ENCODE measurements at places on chromosomes 12 and 14.

GRCh38 chr12:87661786-87662377 lies 367.3 kb downstream of the C12orf50 start:
- no peak for DNase-seq

- DNase-seq, result no peak
These were observed at the start of gene SYT1 for GRCh38 chr12:78864403-78864869. SYT1 (plus strand) TSS chr12:78864774.

- no peak for DNase-seq
These were observed 62.8 kb upstream of the GPATCH2L start for GRCh38 chr14:76088771-76089571.

GRCh38 chr12:42360747-42361403 lies 34.9 kb downstream of the PPHLN1 start:
- DNase-seq, result peak; percentile 42

- DNase-seq, result peak; percentile 62
These were observed 3.0 kb upstream of the FNTB start for GRCh38 chr14:64983439-64984310.

DNA sequence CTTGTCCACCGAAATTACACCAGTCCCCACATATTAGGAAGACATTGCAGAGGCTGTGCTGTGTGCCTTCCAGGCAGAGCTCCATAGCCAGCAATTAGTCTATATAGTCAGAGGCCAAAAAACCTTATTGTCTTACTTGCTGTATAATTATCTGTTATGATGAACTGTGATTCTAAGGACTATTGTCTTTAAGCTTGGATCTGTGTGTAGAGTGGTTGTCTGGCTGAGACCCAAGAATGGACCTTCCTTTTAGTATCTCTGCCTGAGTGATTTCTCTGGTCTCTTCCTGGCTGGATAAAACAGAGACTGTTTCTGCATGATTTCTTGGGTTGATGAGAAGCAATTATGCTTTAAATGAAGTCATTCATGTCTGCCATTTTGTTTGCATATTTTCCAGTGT lies 465.3 kb downstream of the PRKD1 start:
- no peak for DNase-seq

DNA sequence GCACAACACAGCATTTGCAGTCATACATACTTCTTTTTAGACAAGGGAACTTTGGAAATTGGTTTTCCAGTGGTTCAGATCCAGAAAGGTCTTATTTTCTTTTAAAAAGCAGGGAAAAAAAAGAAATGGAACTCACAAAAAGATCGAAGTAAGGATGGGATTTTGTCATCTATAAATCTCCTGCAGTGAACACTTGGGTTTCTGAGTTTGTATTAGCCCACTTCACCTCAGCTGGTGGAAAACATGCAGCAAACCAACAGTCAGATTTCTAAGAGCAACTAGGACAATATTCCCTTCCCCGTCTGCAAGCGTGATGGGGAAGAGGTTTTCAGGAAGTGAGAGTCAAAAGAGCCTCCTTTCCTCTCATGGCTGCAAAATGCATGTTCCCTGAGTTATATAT lies 4.6 kb downstream of the MYF5 start:
- no peak for DNase-seq

DNA sequence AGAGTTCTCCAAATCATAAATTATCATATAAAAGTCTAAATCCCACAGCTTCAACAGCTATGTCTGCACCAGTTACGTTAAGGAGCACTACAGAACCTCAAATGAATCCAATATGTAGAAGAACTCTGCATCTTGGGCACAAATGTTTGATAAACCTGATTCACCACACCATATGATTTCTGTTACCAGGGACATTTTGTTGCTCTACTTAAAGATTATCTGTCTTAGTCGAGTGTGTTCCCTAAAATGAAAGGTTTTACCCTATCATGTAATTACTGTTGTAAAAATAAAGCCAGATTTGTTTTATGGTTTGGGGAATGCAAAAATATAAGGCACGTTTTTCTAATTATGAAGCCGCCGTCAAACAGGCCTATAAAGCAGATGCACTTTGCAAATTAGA lies 363.1 kb downstream of the EGLN3 start:
- DNase-seq, result no peak

DNA sequence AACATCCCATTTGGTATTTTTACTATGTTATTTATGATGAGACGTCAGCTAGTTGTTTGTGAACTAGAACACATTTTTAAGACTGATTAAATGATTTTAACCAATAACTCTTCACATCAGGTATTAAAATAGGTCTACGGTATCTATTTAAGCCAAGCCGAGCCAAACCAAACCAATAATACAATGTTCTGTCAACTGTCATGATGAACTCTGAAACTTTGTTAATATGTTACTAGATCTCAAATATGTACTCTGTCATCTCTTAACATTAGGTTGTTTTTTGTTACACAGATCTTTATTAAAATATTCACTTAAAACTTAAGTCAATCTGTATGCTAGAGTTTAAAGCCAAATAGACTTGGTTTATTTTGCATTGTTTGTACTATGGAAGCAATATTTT lies 1.0 kb downstream of the ART4 start:
- no peak for DNase-seq

GRCh38 chr14:22553445-22553844 lies 35.6 kb downstream of the DAD1 start:
- DNase-seq, result no peak

GRCh38 chr14:71320107-71320733 lies 413.0 kb downstream of the PCNX1 start:
- DNase-seq, result peak; percentile 99

GRCh38 chr12:3117591-3118015 lies 40.4 kb downstream of the TSPAN9 start:
- no peak for DNase-seq

DNA sequence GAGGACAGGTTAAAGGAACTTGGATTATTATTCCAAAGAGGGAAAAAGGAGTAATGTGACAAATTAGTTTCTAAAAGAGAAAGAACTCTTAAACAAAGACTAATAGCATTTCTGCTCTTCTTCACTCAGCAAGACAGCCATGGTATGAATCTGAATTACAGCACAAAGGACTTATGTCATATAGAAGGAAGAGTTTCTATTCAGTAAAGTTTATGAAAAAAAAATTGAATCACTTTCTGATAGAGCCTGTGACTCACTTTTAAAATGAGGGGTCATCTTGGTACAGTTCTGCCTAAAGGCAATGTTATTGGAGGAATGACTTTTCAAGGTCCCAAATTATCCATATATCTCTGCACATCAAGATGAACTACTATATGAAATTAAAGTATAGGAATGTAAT lies 101.7 kb downstream of the DUSP6 start:
- no peak for DNase-seq

DNA sequence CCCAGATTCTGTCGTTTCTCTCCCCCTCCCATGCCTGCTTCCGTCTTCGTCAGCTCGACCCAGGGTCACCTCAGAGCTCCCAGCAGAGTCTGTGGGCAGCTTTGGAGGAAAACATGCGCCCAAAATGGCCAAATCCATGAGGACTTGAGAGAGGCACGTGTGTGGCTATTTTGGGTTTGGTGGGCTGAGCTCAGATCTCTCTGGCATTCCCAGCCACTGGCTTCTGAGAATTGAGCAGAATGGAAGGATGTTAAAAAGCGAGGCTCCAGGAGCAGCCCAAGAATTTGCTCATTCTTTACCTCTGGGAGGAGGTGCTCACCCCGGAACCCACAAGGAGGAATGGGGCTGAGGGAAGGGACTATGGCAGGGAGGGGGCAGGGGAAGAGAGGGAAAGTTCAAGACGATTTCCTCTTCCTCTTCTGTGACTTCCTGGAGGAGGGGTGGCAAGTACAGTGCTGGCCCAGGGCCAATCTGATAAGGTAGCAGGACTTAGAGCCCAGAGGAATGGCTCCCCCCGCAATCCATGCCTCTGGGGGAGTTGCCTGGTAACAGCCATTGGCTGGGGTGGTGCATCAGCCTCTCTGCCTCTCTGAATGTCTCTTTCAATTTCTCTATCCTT lies 20.1 kb downstream of the TSPAN9 start:
- DNase-seq, result no peak

DNA sequence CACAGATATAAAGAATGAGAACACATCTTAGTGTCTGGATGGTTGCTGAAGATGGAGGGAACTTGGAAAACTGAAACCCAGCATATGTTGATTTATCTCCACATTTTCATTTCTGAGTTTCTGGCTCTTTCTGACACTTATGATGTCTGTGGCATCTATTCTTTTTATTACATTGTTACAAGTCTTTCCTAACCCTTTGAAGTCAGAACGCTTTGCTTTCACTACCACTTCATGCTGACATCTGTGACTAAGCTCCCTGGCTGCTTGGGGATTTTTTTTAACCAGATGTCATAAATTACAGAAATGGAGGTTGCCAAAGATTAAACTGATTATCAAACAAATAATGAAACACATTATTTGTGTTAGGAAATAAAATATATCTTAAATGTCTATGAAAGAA lies 188.7 kb downstream of the KITLG start:
- peak; percentile 49 for DNase-seq

- no peak for DNase-seq
These were observed 24.7 kb upstream of the B4GALNT1 start for GRCh38 chr12:57657744-57658143.

DNA sequence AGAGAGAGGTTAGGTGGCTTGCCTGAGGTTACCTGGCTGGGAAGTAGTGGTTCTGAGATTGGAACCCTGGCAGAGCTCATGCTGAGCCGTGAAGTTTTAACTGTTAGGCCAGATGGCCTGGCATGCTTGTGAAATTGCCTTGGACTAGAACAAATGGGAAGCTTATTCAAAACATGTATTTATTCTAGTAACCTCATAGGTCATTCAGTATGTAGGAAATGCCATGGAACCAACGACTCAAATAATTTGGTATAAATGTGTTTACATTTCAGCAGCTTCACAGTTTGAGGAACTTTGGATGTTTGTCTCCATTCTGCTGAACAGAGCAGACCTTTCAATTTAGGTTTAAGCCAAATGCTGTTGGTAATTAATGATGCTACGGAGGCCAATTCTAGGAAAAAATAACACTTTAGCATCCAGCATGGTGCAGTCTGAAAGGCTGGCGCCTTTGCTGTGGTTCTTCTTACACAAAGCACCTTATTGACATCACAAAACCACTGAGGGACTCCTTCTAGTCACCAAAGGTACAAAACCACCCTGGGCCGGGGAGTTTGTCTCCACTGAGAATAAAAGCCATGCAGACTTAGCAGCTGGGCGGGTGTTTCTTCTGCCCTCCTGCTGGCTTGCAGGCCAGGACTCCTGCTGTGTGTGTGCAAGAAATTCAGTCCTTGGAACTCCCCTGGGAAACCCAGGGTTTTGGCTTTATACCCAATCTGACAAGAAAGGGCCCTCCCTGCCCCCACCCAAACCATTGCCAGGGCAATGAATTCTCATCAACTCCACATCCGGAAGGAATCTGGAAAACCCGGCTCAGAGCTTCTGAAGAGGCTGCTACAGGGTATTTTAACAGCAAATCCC lies 64.2 kb downstream of the ELK3 start:
- no peak for DNase-seq

GRCh38 chr14:73943083-73943482 lies 6.8 kb downstream of the FAM161B start:
- DNase-seq, result peak; percentile 7

DNA sequence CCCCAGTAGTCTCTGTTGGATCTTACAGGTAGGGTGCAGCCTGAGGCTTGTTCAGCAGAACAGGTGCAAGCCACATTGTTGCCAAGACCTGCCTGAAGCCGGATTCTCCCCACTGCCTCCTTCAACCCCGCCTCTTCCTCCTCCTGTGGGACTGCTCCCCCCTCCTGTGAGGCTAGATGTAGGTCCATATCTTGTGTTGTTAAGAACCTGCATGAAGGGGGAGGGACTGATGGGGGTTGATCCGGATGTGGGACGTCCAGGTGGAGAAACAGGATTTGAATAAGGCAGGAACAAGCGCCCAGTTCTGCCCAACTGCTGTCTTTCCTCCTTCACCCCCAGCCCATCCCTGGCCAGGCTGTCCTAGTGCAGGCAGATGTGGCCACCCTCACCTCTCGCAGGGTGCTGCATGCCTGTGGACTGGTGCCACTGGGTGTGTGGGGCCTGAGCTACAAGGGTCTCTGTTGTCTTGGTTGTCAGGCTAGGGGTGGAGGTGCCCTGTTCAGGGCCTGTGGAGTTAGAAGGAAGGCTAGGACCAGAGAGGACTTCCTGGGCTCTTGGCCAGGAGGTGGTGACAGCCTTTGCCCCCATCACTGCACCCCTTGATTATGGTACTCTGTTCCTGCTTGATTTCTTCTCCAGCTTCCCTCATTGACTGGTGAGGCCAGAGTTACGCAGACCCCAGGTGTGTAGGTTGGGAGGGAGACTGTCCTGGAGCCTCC lies 1.4 kb downstream of the NR4A1 start:
- DNase-seq, result no peak

DNA sequence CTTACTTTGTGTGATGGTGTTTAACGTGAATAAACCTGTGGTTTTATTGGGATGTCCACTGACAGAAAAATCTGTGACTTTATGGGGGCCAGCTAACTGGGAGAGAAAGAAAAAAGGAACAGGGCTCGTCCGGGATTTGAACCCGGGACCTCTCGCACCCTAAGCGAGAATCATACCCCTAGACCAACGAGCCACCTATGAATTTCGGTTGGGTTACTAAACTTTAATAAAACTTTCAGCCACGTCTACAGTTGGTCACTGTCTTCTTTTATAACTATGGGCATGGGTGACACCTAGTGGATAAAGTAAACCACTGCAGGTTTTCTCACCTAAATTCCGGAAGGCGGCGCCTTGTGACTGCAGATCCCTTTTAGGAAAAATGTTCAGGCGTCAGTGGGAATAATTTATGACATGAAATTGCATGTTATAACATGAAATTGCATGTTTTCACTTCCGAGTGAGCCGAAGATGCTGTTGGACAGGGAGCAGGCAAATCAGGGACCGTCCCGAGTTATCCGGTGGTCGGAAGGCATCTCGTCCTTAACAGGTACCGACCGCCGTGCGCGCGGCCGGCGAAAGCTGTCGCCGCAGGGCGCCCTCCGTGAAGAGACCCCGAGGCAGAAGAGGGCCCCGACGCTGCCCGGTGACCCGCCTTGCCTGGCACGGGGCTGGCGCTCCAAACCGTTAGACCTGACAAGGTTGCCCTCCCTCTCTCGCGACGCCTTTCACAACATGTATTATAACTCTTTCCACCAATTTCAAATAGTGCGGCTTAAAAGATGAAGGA lies 18.2 kb upstream of the RNASE12 start:
- peak; percentile 92 for DNase-seq
